ENCODE measurements at places on chromosomes 12 and 14.

- ATAC-seq = peak; percentile 79
Measured at GRCh38 chr14:73713803-73714655, at the start of gene PNMA1. Gene PNMA1, minus strand, starts transcription at chr14:73714384. Its CDS starts 745 bp downstream, at chr14:73713639.

DNA sequence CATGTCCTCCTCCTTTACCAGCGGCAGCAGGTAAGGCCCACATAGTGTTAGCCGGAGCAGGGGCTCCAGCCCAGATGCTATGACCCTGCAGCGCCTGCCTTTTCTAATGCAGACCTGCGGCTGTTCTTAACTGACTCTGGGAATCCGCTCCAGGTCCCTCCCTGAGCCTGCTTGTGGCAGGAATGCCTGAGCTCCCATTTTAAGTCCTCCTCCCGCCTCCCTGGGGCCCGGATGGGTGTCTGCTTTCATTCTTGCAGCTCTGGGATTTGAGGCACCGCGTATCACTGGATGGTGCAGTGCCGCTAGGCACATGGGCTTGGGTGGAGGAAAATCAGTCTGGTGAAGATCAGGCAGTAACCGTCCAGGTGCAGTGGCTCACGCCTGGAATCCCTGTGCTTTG is 7.6 kb downstream of the TSPAN9 start:
- ATAC-seq = no peak

GRCh38 chr12:119258149-119258548 is 76.4 kb upstream of the CCDC60 start:
- no peak for ATAC-seq

- no peak for ATAC-seq
Measured at GRCh38 chr12:53805067-53805466, 53.3 kb upstream of the CISTR start.

DNA sequence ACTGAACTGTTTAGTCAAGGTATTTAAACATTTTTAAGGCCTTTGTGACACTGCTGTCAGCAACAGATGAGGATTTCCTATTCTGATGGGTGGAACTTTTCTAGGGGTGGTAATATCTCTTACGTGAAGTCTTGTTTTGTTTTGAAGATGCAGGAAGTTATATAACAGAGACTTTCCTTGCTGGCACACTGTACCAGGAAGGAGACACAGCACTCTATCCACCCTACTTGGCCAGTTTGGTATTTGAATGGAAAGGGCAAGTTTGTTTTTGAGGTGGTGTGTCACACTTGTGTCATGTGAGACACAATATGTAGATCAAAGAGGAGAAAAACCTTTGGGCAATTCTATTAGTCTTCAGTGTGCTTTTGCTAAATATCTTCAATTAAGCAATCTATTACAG is 51.6 kb upstream of the SRP54 start:
- peak; percentile 71 for ATAC-seq

- ATAC-seq = peak; percentile 64
Measured at GRCh38 chr12:121712461-121713256, at the start of gene TMEM120B. Gene TMEM120B, plus strand, starts transcription at chr12:121712752. Its CDS starts 144 bp downstream, at chr12:121712896.

DNA sequence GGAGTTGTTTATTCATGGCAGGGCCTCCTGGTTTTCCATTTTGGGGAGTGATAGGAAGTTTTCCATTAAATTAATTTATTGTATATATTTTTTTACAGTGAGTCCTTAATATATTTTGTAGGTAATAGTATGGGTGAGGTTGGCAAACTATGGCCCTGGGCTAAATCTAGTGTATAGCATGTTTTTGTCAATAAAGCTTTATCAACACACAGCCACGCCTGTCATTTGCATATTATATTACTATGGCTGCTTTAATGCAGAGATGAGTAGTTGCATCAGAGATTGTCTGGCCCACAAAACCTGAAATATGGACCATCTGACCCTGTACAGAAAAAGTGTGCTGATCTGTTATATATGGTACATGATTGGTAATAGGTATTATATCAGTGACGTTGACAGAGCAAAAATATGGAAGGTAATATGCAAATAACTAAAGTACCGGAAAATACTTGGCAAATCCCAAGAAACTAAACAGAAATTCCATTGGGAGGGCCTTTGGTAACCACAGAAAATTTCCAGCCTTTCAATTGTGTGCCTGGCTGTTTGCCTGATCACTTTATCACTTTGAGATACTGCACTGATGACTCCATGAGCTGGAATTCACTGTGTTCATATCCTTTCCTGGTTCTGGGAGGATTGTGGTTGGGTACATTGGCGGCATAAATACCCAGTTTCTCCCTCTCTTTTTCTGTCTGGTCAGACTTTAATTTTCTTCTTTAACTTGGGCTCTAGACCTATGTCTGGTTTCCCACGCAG is 61.7 kb upstream of the RFLNA start:
- no peak for ATAC-seq

- no peak for ATAC-seq
Measured at GRCh38 chr12:101915841-101916240, 38.5 kb downstream of the DRAM1 start.

GRCh38 chr12:49330631-49331379 is 6.2 kb downstream of the C1QL4 start:
- ATAC-seq = no peak

DNA sequence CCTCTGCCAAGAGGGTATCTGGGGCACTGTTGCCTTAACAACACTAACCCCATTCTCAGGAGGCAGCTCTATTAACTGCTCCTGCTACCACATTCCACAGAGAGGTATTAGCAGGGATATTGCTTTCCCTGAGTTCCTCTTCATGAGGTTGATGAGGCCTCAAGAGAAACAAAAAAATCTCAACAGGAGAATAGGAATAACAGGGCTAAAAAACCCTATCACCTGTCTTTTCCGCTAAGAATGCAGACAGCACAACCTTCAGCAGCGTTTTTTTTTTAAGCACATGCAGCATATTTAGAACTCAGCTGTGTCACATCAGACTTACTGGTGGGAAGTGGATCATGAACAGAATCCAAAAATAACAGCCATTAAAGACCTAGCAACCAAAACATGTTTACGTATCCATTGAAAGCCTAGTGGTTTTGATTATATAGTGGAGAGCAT is 29.2 kb downstream of the ATF7 start:
- no peak for ATAC-seq

GRCh38 chr12:62679608-62680007 is 213.0 kb downstream of the MON2 start:
- ATAC-seq = no peak

DNA sequence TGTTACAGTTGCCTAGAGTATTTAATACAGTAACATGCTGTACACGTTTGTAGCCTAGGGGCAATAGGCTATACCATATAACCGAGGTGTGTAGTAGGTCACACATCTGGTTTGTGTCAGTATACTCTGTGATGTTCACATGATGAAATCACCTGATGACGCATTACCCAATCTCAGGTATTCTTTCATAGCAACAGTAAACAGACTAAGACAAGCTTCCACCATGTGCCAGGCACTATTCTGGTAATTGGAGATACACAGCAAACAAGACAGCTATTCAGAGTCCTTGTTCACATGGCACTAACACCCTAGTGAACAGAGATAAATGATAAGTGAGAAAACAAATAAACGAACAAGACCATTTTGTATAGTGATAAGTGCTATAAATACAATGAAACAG is 3.8 kb upstream of the PDE3A start:
- ATAC-seq = no peak
